ENCODE measurements at places on chromosomes 1 and 21.

- peak; percentile 20 for DNase-seq
These were observed at the start of gene MCOLN2 for GRCh38 chr1:84996846-84997666. MCOLN2 (minus strand) TSS chr1:84997113; CDS start chr1:84996872, 241 bp downstream.

DNA sequence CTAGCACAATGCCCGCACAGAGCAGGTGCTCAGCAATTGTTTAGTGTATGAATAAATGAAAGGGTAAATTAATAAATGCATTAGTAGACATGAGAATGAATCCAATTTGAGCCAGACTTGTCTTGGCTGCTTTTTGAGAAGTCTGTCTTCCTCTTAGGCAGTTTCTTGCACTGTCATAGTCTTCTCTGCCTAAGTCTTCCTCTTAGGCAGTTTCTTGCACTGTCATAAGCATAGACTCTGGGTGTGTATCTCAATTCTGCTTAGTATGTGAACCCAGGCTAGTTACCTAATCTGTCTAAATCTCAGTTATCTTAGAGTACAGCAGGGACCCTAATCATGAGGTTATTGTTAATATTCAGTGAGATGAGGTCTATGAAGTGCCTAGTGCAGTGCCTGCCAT, 27.2 kb downstream of the NHLH2 start:
- DNase-seq, result no peak

- peak; percentile 30 for DNase-seq
These were observed 4.9 kb upstream of the ZNF644 start for GRCh38 chr1:91026777-91027176.

GRCh38 chr1:66606362-66607065, 72.6 kb downstream of the SGIP1 start:
- no peak for DNase-seq

- DNase-seq, result no peak
These were observed 6.6 kb upstream of the TRAF3IP3 start for GRCh38 chr1:209749205-209749604.

GRCh38 chr1:180197231-180197630, 32.8 kb upstream of the LHX4 start:
- no peak for DNase-seq

- peak; percentile 76 for DNase-seq
These were observed 49.0 kb upstream of the CLIC4 start for GRCh38 chr1:24696041-24696755.

- DNase-seq, result peak; percentile 85
These were observed 789 bp upstream of the PTPN14 start for GRCh38 chr1:214552174-214552608.

DNA sequence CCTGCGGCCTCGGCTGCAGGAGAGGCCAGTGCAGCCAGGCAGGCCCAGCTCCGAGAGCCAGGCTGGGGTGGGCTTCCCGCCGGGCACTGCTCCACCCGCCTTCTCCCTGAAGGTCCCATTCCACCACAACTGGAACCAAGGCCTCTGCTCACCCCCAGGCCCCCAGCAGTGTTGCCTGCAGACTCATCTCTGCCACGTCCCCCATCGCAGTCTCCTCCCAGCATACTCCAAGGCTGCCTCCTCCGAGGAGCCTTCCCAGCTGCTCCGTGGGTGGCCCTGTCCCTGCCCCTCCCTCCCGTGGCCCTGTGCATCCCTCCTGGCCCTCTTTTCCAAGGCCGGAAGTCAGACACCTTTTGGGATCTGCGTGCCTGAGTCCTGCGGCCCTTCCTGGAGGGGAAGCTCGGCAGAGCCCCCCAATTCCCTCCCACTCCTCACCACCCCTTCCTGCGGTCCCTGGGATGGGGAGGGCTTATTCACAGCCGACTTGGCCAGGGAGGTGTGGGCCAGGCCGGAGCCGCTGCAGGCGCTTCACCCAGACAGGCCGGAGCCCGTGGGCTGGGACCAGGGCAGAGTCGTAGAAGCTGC, 47.6 kb downstream of the SLX9 start:
- no peak for DNase-seq

DNA sequence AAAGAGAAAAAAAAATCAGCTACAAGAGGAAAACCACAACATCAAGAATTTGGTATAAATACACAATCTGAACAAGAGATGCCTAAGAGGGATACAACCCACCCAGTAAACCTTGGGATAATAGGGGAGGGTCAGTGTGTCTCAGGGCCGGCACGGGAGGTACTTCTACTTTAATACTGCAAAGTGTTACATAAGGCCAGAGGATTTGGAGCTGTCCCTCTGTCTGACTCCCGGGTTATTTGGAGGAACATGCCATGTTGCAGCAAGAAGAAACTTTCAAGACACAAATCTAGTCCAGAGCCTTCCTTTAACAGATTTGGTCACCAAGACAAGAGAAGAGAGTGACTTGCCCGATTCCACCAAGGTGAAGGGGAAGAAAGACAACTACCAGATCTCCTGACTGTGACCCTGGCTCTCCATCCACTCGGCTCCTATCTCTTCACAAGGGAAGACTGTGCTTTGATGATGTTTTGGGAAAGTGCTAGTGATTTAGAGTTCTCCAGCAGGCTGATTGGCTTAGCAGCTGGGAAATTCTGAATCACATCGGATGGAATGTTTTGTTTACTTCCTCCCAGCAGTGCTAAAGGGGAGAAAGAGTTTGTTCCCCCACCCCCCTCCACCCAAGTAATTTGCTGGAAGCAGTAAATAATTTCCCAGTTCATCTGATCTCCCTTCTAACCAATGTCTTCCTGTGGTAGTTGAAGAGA, 29.3 kb downstream of the SGIP1 start:
- DNase-seq, result peak; percentile 86

DNA sequence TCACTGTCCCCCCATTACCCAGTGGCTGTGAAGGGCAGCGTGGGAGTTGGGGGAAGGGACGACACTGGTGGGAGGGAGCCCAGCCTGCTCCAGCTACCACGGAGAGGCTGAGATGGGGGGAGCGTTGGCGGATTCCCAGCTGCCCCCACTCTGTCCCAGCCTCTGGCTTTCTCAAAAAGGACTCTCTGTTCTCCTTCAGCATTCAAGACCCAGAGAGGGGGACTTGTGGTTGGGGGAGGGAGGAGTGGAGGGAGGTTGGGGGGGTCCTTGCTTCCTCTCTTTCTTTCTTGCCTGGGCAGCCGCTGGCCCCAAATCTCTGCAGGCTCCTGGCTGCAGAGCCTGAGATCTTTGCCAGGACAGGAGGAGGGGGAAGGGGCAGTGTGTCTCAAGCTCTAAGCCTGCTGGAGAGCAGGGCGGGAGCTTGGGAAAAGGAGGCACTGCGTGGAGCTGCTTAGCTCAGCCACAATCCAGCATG, 2.2 kb downstream of the ATP1A2 start:
- DNase-seq, result peak; percentile 57

- peak; percentile 83 for DNase-seq
These were observed 2.5 kb upstream of the BCL10 start for GRCh38 chr1:85278853-85279314.

DNA sequence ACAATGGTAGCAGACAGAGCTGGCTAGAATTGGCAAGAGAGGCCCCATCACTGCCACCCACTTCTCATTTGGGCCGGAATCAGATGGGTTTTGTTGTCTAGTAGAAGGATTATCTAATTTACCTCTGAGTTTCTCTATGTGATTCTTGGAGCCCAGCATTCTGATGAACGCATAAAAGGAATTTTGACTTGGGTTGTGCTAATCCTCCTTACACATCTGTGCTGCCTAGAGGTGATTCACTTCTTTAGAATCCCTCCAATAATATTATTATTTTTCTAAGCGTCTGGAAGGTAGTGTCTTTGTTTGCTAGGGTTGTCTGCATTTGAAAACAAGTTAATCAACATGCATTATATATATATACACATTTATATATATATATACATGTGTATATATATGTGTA, 118.1 kb downstream of the RUNX1 start:
- no peak for DNase-seq

DNA sequence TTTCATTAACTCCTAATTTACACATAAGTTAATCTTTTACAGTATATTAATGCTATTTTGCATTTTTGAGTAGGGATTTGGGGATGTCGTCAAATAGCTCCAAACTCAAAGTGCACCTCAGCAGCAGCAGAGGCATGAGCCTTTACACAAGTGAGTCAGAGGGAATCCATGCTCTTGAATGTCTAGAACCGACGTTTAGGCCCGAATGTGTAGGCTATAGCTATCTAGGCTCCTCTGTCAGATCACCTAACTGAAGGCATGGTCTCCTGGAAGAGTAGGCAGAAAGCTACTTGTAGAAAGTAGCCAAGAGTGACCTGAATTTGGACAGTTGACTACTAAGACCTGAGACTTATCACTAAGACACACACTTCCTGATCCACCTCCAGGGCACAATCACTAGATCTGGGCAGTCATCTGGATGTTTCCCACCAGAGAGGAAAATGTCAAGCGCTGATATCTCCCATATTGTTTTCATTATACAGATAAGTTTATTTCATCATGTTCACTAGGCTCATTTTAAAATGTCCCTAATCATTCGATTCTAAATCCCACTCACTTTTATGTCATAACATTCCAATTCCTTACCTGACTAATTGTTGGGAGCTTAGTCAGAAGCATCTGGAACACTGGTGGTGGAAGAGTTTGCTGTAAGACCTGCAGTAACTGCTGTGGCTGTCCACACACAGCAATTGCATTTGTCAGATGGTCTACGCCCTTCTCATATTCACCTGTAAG, 15.3 kb downstream of the TOMM20 start:
- DNase-seq, result no peak

- DNase-seq, result no peak
These were observed 2.3 kb downstream of the ADGRB2 start for GRCh38 chr1:31761883-31762282.

- no peak for DNase-seq
These were observed 95.4 kb downstream of the PTPRU start for GRCh38 chr1:29331729-29332128.

- no peak for DNase-seq
These were observed 84.8 kb downstream of the POFUT2 start for GRCh38 chr21:45202889-45203288.

DNA sequence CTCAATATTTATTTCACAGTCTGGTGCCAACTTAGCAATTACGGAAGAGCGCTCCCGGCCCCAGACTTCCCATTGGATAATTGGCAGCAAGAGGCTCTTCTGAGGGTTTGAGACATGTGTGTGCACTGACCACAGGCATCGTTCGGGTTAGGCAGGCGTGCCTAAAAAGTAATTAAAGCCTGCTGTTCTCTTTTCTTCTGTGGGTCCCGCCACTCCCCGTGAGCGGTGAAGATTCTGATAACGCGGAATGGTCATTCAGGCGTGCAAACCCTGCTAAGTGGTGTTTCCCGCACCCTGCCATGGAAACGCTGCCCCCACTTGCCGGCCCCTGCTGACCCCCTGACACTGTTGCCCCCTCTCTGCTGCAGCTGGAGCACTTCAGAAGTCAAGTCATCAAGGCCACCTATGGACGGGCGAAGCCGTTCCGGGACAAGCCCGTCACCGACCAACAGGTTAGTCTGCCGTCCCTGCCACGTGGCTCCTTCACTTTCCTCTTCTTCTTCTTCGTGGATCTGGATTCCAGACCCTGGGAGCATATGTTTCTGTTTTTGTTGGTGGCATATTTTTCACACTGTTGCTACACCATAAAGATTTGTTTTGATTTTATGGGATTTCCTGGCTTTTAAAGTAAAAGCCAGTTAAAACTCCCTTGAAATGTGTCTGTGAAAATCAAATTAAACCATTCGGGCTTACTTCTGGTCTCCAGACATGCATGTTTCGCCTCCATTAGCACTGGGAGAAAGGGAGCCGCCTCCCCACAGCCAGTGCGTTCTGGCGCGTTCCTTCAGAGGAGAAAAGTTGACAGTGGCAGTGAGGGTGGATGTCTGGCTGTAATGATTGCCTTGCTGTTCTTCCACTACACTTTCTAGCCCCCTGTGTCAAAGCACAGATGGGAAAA, 79.9 kb downstream of the FHAD1 start:
- DNase-seq, result peak; percentile 94

DNA sequence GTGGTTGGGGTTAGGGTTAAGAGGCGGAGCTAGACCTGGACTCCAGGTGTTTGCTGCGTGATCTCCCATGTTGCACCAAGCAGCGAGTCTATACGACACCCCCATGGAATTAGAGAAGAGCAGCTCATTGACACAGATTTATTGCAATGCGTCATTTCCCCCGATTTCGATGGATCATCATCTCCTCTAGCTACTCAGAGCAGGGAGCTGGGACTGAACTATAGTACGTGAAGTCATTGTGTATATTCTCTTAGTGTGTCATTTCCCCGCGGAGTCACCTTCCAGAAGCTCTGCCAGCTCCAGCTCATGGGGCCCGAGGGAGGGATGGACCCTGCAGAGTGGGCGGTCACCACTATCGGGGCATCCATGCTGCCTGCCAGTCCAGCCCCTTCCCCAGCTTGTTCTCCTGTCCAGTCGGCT, 7.5 kb upstream of the C2CD2 start:
- no peak for DNase-seq

DNA sequence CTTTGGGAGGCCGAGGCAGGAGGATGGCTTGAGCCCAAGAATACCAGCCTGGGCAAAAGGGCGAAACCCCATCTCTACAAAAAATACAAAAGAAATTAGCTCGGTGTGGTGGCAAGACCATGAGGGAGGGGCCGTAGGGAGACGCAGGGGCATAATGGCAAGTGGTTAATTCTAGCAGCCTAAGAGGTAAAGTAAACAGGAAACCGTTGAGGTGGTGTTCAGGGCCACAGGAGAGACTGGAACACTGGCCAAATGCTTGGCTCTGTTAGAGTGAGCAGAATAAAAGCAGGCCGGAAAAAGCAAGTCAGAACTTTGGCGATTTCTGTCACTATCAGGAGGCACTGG, 89.2 kb downstream of the RIPK4 start:
- DNase-seq, result no peak

- DNase-seq, result peak; percentile 6
These were observed 7.4 kb downstream of the WDR77 start for GRCh38 chr1:111441573-111442192.

- DNase-seq, result no peak
These were observed 1.0 kb downstream of the ZNF496 start for GRCh38 chr1:247330548-247331171.

DNA sequence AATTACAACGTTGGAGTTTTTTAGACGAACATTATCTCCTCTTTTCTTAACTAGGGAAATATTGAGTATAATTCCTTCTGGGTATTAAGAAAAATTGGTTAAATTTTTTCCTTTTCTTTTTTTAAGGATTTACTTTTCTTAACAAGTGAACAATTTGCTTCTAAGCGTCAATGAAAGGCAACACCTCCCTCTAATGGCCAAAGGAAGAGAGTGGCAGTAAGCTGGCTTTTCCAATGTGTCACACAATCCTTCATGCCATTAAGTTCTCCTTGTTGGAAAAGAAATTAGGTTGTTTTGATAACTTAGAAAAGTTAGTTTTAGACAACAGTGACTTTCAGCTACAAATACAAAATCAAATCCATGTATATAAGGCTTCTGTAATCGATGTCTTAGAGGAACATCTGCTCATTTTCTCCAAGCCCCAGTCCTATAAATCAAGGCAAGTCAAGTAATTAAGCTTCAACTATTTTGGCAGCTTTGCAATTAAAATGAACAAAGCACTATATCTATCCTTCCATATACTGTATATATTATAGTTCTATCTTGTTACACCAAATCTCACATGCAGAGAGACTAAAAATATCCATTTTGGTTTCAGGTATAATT, 62.8 kb downstream of the EDEM3 start:
- peak; percentile 71 for DNase-seq

GRCh38 chr1:23673086-23673813, 18.4 kb upstream of the RPL11 start:
- DNase-seq, result peak; percentile 75

- DNase-seq, result no peak
These were observed 21.4 kb upstream of the LBR start for GRCh38 chr1:225449261-225449660.

Data from myocyte (in vitro differentiated cells).